ENCODE measurements at places on chromosomes 5 and 9.

GRCh38 chr5:172901012-172901780, 58.0 kb upstream of the RPL26L1 start:
- no peak for DNase-seq

DNA sequence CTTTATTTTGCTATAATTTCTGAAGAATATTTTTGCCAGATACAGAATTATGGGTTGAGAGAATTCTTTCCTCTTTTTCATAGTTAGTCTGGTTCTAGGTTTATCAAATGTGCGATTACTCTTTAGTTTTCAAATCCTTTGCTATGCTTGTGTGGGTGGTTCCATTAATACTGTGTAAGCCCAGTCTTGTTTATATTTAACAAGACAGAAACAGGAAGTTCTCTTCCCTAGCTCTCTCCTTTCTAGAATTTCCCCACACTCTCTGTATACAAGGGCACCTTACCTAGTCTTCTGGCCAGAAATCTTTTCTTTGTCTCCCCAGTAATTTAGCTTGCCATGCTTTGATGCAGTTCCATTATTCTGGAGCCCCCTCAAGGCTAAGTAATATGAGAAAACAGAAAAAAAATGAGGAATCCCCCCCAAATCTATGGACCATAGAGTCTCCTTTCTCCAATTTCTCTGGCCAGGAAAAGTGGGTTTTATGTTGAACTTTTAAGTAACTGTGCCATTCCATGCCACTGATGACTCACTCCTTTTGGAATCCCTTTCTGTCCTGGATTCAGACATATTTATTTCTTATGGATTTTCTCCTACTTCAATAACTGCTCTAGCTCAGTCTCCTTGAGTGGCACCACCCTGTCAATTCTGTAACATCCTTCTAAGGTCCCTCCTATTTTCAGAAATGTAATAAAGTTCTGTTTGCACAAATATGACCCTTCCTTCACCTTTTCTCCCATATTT, 1714.1 kb downstream of the EFNA5 start:
- DNase-seq: no peak

DNA sequence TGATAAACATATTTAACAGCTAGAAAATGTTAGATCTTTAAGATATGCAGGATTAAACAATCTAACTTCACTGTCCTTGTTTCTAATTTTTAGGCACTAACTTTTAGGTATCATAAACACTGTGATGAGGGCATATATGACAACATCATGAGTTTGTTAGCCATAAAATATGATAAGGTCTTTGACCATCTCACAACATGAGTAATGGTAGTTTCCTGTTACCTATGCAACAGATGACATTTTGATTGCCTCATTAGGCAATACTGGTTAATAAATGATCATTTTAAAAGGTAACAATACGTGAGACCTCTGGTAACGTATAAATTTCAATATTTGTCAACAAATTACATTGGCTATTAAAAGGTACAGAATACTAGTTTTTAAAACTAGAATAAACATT, 613.5 kb downstream of the PDE4D start:
- no peak for DNase-seq

DNA sequence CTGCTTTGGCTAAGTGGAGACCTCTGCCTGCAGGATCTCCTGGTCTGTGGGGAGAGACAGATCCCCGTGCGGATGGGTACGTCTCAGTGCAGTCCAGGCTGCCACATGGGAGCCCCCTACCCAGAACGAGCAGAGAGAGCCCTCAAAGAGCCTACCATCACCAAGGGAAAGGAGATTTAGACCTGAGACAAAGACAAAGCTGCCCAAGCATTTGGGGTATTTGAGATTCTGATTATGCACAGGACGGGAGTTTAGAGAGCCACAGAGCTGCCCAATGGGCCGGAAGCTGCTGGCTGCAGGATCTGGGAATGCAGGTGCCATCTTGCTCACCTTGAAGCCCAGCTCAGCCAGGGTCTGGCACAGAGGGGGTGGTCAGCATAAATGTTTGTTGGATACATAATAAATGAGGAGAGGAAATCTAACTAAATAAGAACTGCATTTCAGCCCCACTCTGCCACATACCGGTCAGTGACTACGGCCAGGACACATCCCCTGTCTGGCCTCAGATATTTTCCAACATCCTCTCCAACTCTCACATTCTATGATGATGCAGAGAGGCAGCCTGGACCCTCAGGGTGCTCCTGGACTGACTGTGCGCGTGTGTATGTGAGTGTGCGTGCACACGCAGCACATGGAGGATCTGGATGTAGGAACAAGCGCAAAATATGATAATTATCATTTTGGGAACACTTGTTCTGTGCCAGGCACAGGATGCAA, 157.8 kb downstream of the FGF18 start:
- DNase-seq: no peak

DNA sequence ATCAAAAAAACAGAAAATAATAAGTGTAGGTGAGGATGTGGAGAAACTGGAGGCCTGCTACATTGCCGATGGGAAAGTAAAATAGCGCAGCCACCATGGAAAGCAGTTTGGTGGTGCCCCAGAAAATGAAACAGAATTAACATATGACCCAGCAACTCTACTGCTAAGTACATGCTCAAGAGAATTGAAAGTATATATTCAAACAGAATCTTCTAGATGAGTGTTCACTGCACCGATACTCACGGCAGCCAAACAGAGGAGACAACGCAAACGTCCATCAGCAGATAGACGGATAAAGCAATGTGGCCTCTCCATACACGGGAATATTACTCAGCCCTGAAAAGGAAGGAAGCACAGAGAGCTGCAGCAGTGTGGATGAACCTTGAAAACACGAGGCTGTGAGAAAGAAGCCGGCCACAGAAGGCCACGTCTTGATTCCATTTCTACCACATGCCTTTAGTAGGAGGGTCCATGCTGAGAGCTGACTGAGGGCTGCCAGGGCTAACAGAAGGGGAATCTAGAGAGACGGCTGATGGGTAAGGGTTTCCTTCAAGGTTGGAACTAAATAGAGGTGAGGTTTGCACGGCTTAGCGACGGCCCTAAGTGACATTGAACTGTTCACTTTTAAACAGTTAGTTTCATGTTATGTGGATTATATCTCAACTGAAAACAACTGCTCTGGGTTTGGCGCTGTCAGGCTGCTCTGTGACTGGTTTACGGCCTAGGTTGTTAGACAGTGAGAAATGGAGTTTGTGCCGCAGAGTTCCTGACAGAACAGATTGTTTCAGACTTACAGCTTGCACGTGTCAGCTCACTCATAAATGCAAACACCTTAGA, 29.8 kb downstream of the AHRR start:
- no peak for DNase-seq

GRCh38 chr5:39151745-39152144, 67.6 kb downstream of the FYB1 start:
- no peak for DNase-seq

Data from CD4-positive, alpha-beta T cell treated with Interleukin-21 for 1 hour (primary cell).